T-helper 22 cell (primary cell): ENCODE measurements at places on chromosomes 2 and 18.
A peak's percentile ranks its signal among the peaks of the same experiment; 100 is the strongest.

GRCh38 chr2:238776003-238776760, 71.7 kb upstream of the TWIST2 start:
- no peak for DNase-seq

GRCh38 chr2:25301453-25302352, 40.0 kb downstream of the DNMT3A start:
- peak; percentile 51 for DNase-seq

GRCh38 chr2:39781697-39782096, 2.6 kb upstream of the THUMPD2 start:
- no peak for DNase-seq

GRCh38 chr2:237752761-237753165, 45.8 kb upstream of the RBM44 start:
- DNase-seq, result no peak

DNA sequence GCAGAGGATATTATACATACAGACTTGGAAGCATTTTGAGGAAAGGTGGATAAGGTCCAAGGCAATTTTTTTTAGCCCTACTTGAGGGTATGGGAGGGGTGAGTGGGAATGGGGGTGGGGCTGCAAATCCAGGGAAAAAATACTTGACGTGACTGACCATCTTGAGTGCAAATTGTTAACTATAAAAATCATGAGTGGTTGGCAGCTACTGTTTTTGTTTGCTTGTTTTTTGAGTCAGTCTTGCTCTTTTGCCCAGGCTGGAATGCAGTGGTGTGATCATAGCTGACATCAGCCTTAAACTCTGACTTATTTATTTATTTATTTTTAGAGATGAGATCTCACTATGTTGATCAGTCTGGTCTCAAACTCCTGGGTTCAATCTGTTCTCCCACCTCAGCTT, 458.8 kb downstream of the PIK3C3 start:
- DNase-seq, result no peak

GRCh38 chr2:95007031-95007609, 18.4 kb upstream of the MAL start:
- no peak for DNase-seq

DNA sequence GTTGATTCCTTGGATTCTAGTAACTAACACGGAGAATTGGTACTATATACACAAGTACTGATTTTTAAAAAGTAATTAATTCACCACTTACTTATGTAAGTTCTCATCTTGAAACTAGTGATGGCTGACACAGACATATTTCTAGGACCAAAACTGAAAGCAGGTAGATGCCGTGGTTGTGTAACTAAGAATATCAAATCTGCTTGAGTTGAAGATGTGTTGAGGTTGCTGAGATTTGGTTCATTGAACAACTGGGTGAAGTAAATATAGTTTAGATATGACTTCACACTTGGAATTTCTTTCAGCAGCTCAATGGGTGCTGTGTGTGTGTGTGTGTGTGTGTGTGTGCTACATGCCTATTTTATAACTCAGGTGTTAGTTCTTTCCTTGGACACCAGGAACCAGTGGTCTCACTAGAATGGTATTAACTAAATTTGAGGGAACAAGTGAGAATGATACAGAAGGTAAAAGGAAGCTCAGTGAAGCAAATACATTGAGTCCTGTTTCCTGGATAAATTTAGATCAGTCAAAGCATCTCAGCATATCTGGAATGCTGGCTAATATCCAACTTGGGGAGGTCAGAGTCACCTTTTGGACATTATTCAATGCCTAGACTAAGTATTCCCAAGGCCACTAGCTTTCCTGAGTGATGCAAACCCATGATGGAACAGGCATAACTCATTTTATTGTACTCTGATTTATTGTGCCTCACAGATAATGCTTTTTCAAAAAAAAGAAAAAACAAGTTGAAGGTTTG, 110.7 kb upstream of the ZEB2 start:
- DNase-seq, result no peak
